IPS DF 19.7 (cell line): ENCODE measurements at places on chromosomes 3 and 15.

- no peak for DNase-seq
These were observed 79.8 kb upstream of the GRM7 start for GRCh38 chr3:6781092-6781491.

DNA sequence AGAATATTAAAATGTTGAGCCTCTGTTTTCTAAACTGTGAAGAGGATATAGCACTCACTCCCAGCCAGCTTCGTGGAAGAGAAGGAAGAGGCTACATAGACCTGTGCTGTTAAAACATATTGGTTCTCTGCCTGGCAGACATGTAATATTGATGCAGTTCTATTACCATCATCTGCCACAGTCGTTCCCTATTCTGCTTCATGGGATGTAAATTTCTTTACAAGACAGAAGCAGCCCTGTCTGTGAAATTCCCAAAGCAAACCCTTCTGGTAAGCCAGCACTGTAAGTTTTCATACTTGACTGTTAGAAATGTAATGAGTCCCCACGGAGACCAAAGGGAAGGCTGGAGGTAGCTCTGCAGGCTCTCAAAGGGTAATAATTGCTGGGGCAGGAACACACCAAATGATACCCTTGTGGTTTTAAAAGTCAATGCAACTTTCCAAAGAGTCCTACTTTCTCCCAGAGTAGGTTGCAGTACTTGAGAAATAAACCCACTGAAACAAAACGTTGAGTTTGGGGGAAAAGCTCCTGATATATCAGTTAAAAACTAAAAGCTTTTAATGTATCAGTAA is 129.9 kb upstream of the HES1 start:
- DNase-seq: no peak

DNA sequence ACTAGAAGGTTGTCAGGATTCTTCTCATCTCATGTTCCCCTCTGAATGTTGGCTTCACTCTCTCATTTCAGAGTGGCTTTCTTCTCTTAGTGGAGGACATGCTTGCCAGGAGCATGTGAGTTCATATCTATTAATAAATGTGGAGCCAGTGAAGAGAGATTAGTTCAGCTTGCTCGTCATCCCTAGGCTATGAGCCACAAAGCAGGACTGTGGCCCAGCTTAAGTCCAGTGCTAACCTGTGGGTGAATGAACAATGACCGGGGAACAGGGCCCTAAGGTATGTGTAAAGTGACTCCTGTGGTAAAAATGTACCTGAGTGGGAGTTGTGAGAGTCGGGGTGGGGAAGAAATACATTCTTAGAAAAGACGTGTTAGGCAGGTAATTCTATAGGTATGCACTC is 96.9 kb upstream of the TBL1XR1 start:
- DNase-seq: no peak

DNA sequence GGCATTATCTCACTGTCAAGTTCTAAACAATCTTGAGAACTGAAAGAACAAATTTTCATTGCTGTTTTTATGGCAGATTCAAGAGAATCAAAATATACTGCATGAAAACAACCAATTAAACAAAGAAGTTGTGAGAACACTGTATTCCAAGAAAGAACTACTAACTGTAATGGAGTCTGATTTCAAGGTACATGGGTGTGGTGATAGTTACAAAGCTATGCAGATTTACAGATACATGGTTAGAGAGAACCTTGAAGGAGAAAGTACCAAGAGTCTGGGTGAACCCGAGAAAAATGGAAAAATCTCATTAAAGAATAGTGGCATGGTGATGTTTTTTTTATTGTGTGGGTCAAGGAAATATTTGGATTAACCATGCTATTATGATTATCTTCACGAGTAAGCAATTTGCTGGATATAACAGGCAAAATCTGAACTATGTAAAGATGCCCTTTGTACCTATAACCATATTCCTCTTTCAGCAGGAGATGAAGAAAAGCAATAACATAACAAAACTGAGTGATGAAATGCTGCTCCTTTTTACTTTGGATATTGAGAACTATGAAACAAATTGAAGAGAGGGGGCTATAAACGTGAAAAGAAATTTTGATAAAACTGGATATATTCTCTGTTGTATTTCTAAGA is 100.4 kb downstream of the PLSCR2 start:
- DNase-seq: no peak
